Type B pancreatic cell (in vitro differentiated cells): ENCODE measurements at places on chromosomes 16 and 17.

- no peaks in the 10 kb centered on the region for H3K36me3 ChIP-seq
- H3K27ac ChIP-seq, result peak overlapping the region; percentile 80
- peak overlapping the region; percentile 22 for H3K4me3 ChIP-seq
- no peak for DNase-seq
- peaks cover 58% of the 10 kb centered on the region for H3K4me1 ChIP-seq
Observed at GRCh38 chr17:77392376-77393273, 251.9 kb downstream of the SEC14L1 start.

- no peaks in the 10 kb centered on the region for H3K4me1 ChIP-seq
- H3K27ac ChIP-seq, result no peak overlapping the region
- no peak for DNase-seq
- no peaks in the 10 kb centered on the region for H3K27me3 ChIP-seq
Observed at GRCh38 chr17:81228834-81229665, 6.3 kb upstream of the CEP131 start.

- no peaks in the 10 kb centered on the region for H3K4me1 ChIP-seq
- H3K27me3 ChIP-seq, result peaks cover 25% of the 10 kb centered on the region
- H3K4me3 ChIP-seq, result no peak overlapping the region
- no peak overlapping the region for H3K27ac ChIP-seq
- no peaks in the 10 kb centered on the region for H3K36me3 ChIP-seq
Observed at GRCh38 chr17:10605221-10605783, 51.8 kb downstream of the MYH3 start.

DNA sequence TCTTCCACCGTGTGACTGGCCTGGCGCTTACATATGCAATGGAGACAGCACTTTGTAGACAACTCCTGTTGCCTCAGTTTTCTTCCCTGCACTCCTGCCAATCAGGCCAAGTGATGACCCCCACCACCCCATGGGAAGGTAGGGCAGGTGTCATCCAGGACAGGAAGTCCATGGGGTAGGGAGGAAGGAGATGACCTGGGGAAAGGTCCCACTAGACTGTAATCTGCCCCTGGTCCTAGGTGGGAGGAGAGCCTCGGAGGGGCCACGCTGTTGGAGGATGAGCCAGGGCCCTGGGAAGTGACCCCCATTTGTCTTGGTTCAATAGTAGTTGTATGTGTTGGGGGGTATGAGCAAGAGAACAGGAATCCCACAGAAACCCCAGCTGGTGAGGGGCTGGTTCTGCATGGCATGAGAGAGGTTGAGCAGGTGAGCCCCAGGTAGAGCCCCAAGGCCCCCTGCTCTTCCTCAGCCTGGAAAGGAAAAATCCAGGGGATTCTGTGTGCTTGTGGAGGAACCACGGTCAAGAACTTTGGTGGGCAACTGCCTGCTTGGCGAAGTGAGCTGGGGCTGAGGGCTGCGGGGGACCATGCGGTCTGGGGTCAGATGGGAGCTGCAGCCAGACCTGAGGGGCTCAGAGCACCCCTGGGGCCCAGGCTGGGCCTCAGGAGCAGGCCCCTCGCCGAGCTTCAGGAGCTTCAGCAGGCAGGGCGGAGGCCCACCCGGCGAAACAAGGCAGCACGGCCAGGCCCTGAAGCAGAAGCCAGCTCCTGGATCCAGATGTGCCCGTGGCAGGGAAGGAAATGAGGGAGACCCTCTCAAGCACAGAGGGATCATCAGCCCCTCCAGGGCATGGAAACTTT lies 50.7 kb downstream of the NT5M start:
- peaks cover 3% of the 10 kb centered on the region for H3K27me3 ChIP-seq
- no peak overlapping the region for H3K4me3 ChIP-seq
- no peak for DNase-seq
- no peak overlapping the region for H3K27ac ChIP-seq
- H3K4me1 ChIP-seq, result peaks cover 12% of the 10 kb centered on the region
- H3K36me3 ChIP-seq, result no peaks in the 10 kb centered on the region

- H3K4me3 ChIP-seq, result peak overlapping the region; percentile 39
- no peaks in the 10 kb centered on the region for H3K36me3 ChIP-seq
- DNase-seq, result no peak
- no peaks in the 10 kb centered on the region for H3K4me1 ChIP-seq
Observed at GRCh38 chr17:82228278-82228841, 482 bp upstream of the SLC16A3 start.

GRCh38 chr16:58684001-58684353 lies 593 bp downstream of the SLC38A7 start:
- H3K4me1 ChIP-seq, result peaks cover 9% of the 10 kb centered on the region
- H3K27ac ChIP-seq, result peak overlapping the region; percentile 88
- peak overlapping the region; percentile 94 for H3K4me3 ChIP-seq
- DNase-seq, result no peak
- H3K27me3 ChIP-seq, result peaks cover 4% of the 10 kb centered on the region

GRCh38 chr17:56717471-56717870 lies 116.2 kb downstream of the C17orf67 start:
- H3K4me3 ChIP-seq, result no peak overlapping the region
- no peak for DNase-seq
- H3K27ac ChIP-seq, result no peak overlapping the region
- peaks cover 24% of the 10 kb centered on the region for H3K27me3 ChIP-seq
- H3K36me3 ChIP-seq, result no peaks in the 10 kb centered on the region

DNA sequence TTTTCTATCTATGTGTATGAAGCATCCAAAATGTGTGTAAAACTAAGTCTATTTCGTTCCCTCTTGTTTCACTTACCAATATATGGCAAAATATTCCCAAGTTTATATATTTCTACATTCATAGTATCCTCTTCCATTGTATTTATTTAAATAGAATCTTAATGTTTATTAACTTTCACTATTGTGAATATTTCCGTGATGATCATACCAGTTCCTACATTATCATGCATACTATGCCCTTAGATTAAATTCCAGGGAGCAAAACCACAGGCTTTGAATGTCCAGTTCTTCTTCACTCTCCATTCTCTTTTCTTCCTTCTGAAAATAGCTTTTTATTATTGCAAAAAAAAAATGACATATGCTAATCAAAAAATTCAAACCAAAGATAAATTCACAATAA lies 4.0 kb downstream of the MAP2K6 start:
- no peak overlapping the region for H3K27ac ChIP-seq
- H3K36me3 ChIP-seq, result peaks cover 3% of the 10 kb centered on the region
- DNase-seq, result no peak
- no peaks in the 10 kb centered on the region for H3K27me3 ChIP-seq

GRCh38 chr16:2516391-2517240 lies 2.9 kb downstream of the ATP6V0C start:
- H3K4me1 ChIP-seq, result peaks cover 46% of the 10 kb centered on the region
- H3K27ac ChIP-seq, result peak overlapping the region; percentile 98
- H3K27me3 ChIP-seq, result no peaks in the 10 kb centered on the region
- no peak for DNase-seq
- peaks cover 8% of the 10 kb centered on the region for H3K36me3 ChIP-seq

- DNase-seq, result peak; percentile 81
- H3K27me3 ChIP-seq, result peaks cover 11% of the 10 kb centered on the region
- no peak overlapping the region for H3K27ac ChIP-seq
- H3K36me3 ChIP-seq, result no peaks in the 10 kb centered on the region
- peak overlapping the region; percentile 77 for H3K4me3 ChIP-seq
Observed at GRCh38 chr17:78313735-78314648, 45.9 kb downstream of the SOCS3 start.

GRCh38 chr17:41073676-41074075 lies 8.0 kb upstream of the KRTAP2-4 start:
- no peaks in the 10 kb centered on the region for H3K4me1 ChIP-seq
- peaks cover 4% of the 10 kb centered on the region for H3K27me3 ChIP-seq
- no peak for DNase-seq

- H3K27me3 ChIP-seq, result no peaks in the 10 kb centered on the region
- DNase-seq, result no peak
- no peaks in the 10 kb centered on the region for H3K36me3 ChIP-seq
Observed at GRCh38 chr17:13931800-13932460, 137.4 kb upstream of the COX10 start.

DNA sequence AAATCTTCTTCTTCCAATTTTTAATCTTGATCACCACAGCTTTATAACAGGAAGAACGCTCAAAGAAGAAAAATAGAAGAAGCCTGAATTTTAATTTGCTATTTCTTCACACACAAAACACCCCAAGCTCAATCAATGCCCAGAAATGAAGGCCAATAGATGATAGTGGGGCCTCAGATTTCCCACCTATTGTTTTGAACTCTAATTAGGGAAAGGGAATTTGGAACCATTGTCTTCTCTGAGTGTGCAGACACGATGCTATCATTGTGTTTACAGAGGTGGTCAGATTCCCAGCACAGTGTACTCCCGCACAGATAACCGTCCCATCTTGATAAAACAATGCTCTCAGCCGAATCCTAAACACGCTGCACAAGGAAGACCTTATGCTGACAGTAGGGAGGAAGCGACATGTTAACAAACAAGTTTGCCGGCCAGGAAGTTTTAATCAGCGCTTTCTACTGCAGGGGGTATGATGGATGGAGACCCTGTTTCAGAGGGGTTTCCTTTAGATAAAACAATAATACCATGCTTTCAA lies 684.7 kb downstream of the MAF start:
- H3K4me3 ChIP-seq, result no peak overlapping the region
- peaks cover 22% of the 10 kb centered on the region for H3K4me1 ChIP-seq
- H3K36me3 ChIP-seq, result no peaks in the 10 kb centered on the region
- DNase-seq, result no peak
- H3K27me3 ChIP-seq, result no peaks in the 10 kb centered on the region

DNA sequence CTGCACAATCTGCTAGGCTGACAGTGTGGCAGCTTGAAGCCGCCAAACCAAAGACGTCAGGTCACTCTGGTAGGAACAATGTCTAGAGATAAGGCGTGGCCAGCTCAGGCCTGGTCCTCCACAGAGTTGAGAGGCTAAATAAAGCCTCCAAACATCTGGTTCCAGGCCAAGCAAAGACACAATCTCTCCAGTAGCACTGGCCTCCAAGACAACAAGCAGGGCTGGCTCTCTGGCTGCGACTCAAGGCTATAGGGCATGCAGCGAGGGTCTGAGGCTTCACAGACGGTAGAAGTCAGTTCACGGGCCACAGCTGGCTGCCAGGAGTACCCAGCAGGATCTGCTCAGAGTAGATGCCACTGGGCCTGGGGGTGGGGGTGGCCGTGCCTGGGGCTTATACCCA lies 75.6 kb downstream of the ABR start:
- no peak for DNase-seq
- H3K4me3 ChIP-seq, result no peak overlapping the region
- H3K27me3 ChIP-seq, result no peaks in the 10 kb centered on the region
- H3K4me1 ChIP-seq, result peaks cover 19% of the 10 kb centered on the region
- H3K27ac ChIP-seq, result no peak overlapping the region

DNA sequence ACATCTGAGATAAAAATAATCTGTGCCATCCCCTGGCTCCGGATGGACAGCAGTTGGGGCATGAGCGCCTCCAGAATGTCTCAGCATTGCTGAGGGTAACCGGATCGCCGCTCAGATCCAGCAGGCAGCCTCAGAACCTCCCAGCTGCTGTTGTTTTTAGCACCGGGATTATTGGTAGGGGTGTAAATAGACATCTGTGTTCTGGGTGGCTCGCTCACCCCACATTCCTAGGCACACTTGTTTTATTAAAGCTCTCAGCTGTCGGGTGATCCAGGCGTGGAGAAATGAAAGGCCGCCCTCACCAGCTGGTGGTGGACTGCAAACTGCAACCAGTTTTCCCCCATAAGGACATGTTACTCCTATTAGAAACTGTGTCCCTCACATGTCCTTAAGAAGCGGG lies 32.1 kb downstream of the MYH3 start:
- peaks cover 5% of the 10 kb centered on the region for H3K36me3 ChIP-seq
- no peaks in the 10 kb centered on the region for H3K27me3 ChIP-seq
- no peak for DNase-seq
- no peak overlapping the region for H3K27ac ChIP-seq
- H3K4me3 ChIP-seq, result no peak overlapping the region
- no peaks in the 10 kb centered on the region for H3K4me1 ChIP-seq

DNA sequence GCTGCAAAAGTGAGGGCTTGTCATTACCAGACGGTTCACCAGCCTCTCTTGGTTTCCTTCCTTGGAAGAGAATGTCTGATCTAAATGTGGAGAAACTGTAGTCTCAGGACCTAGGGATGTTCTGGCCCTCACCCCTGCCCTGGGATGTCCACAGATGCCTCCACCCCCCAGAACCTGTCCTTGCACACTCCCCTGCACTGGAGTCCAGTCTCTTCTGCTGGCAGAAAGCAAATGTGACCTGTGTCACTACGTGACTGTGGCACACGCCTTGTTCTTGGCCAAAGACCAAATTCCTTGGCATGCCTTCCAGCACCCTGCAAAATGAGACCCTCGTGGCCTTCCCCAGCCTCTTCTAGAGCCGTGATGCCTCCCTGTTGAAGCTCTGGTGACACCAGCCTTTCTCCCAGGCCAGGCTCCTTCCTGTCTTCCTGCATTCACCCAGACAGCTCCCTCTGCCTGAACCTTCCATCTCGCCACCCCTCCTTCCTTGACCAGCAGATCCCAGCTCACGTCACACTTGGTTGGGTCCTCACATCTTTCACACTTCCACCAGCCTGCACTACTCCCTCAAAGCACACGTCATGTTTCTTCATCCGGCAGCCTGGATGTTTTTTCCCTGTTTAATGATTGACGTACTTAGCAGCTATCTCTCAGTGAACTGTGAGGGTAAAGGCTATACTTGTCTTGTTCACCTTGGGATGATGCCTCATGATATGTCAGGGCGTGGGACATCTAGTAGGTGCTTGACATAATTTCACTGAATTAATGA lies 4.3 kb downstream of the ZNF768 start:
- peak overlapping the region; percentile 4 for H3K4me3 ChIP-seq
- H3K36me3 ChIP-seq, result no peaks in the 10 kb centered on the region
- no peak for DNase-seq

DNA sequence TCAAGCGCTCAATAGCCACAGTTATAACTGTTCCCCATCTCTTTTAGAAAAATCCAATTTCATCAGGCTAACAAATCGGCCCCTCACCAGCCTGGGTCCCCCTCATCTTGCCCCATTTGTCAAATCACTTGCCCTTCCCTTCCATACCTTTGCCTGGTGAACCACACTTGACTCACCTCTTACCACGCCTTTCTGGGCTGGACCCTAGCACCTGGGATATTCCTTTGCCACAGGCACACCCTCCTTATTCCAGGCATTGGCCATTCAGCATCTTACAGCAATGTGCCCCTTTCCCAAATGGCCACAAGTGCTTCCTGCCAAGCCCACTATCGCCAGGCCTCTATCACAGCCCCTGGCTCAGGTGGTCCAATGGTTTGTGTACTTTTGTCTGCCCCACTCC lies 14.9 kb downstream of the CMTM4 start:
- peaks cover 8% of the 10 kb centered on the region for H3K4me1 ChIP-seq
- peak overlapping the region; percentile 4 for H3K27ac ChIP-seq
- peaks cover 12% of the 10 kb centered on the region for H3K36me3 ChIP-seq
- H3K27me3 ChIP-seq, result no peaks in the 10 kb centered on the region
- DNase-seq, result no peak
- no peak overlapping the region for H3K4me3 ChIP-seq

- no peaks in the 10 kb centered on the region for H3K36me3 ChIP-seq
- H3K4me3 ChIP-seq, result no peak overlapping the region
Observed at GRCh38 chr17:82376042-82376730, 4.6 kb downstream of the UTS2R start.

GRCh38 chr17:20236578-20237227 lies 227.5 kb downstream of the SPECC1 start:
- H3K4me3 ChIP-seq, result no peak overlapping the region
- no peak overlapping the region for H3K27ac ChIP-seq
- H3K36me3 ChIP-seq, result peaks cover 4% of the 10 kb centered on the region
- no peak for DNase-seq
